ENCODE measurements at places on chromosomes 2 and 18.

DNA sequence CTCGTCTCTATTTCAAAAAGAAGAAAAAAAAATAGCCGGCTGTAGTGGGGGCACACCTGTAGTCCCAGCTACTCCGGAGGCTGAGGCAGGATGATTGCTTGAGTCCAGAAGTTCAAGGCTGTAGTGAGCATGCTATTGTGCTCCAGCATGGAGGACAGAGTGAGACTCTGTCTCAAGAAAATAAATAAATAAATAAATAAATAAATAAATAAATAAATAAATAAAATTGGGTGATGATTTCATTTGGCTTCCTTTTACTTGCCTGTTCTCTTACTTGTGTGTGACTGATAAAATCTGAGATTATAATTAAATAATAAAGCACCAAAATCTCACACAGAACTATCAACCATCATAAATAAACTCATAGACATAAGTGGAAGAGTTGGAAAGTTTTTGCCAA lies 657.8 kb downstream of the NRXN1 start:
- no peak for DNase-seq

GRCh38 chr2:102768892-102769291 lies 7.1 kb downstream of the TMEM182 start:
- DNase-seq = no peak

- no peak for DNase-seq
Observed at GRCh38 chr18:1483385-1483784, 578.7 kb downstream of the ADCYAP1 start.

GRCh38 chr18:54950221-54950620 lies 9.0 kb downstream of the CCDC68 start:
- DNase-seq = no peak

GRCh38 chr2:238698451-238699306 lies 149.2 kb upstream of the TWIST2 start:
- no peak for DNase-seq

GRCh38 chr18:68233018-68233417 lies 481.9 kb downstream of the TMX3 start:
- DNase-seq = no peak

GRCh38 chr18:13510594-13510993 lies 215.8 kb downstream of the FAM210A start:
- no peak for DNase-seq

GRCh38 chr2:43073401-43073825 lies 153.0 kb downstream of the ZFP36L2 start:
- DNase-seq = no peak

- DNase-seq = no peak
Observed at GRCh38 chr2:219886615-219887014, 259.2 kb downstream of the SLC4A3 start.

- DNase-seq = peak; percentile 86
Observed at GRCh38 chr18:67515942-67516538, 480 bp downstream of the DSEL start.

DNA sequence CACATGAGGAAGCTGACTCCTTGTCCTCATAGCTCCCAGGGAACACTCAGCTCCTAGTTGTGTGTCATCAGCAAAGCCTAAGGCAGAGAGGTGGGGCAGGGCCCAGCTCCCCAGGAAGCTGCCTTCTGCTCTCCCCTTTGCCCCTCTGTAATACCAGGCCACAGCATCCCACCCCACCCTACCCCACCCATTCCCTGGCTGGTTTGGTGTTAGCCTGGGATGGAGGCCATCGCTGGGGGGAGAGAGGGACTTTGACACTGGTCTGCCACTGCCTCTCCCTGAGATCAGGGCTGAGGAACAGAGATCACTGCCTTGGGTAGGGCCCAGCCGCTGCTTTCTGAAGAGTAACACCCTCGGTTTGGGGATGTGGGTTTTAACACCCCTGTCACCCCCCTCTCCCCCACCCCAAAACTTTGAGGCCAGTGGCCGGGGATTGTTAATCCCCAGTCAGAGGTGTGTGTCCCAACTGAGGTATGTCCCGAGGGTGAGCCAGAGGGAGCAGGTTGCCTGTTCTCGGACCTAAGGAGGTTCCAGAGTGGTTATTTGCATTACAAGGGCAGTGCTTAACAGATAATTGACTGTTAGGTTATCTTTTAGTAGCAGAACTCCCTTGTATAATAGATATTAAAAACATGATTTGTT lies 41.4 kb downstream of the TET3 start:
- no peak for DNase-seq

- no peak for DNase-seq
Observed at GRCh38 chr2:127090281-127091120, 16.5 kb downstream of the BIN1 start.

- no peak for DNase-seq
Observed at GRCh38 chr2:9099341-9099751, 95.9 kb upstream of the MBOAT2 start.

DNA sequence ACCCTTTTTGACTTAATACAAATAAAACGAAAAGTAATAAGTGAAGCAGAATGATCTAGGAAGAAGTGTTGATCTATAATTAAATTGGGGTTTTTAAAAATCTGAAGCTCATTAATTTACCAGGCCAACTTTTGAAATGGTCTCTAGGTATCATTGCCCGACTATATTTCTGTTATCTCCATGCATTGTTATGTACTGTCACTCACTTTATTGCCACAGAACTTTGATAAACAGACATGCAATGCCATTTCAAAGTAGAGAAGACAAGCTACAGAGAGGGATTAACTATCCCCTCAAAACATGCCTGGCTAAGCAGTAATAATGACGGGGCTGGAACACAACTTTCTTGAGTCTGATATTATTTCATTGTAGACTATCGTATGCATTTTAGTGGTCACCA lies 147.6 kb upstream of the ITGA4 start:
- DNase-seq = no peak

DNA sequence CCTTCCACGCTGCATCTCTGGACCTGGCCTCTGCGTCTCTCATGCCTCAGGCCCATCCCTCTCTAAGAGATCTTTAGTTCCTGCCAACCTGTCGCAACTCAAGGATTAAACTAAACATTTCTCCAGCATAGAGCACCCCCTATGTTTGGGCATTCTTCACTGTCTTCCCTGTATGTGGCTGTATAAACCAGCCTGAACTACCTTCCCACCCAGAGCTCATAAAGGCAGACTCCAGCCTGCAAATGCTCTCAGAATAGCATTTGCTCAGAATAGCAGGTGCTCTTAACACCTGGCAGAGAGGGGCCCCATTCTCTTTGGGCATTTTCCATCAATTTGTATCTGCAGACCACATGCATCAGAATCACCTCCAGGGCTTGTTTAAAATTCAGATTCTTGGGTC lies 83.4 kb downstream of the EHD3 start:
- no peak for DNase-seq

DNA sequence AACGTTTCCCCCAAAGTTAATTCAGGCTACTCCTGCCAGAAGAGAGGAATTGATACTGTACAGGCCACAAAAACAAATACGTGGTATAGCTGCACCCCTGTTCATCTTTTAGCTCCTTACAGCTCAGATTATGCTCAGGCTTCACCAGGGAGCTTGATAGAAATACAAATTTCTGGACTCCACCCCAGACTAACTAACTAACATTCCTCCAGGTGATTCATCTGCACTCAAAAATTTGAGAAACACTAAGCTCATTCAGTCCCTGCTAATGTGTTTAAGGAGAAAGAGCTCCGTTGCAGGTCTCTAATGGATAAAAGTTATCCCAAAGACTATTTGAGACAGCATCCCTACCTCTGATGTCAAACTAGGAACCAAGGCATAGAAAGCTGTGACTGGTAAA lies 36.8 kb upstream of the UNC80 start:
- no peak for DNase-seq

- DNase-seq = no peak
Observed at GRCh38 chr2:170218931-170219330, 41.0 kb downstream of the MYO3B start.

GRCh38 chr2:127118038-127118437 lies 11.1 kb upstream of the BIN1 start:
- no peak for DNase-seq

GRCh38 chr2:230758566-230759480 lies 46.2 kb downstream of the CAB39 start:
- peak; percentile 81 for DNase-seq

GRCh38 chr2:65380255-65380654 lies 52.1 kb downstream of the SPRED2 start:
- DNase-seq = peak; percentile 12

- no peak for DNase-seq
Observed at GRCh38 chr2:194319222-194319992, 1337.6 kb upstream of the SLC39A10 start.

DNA sequence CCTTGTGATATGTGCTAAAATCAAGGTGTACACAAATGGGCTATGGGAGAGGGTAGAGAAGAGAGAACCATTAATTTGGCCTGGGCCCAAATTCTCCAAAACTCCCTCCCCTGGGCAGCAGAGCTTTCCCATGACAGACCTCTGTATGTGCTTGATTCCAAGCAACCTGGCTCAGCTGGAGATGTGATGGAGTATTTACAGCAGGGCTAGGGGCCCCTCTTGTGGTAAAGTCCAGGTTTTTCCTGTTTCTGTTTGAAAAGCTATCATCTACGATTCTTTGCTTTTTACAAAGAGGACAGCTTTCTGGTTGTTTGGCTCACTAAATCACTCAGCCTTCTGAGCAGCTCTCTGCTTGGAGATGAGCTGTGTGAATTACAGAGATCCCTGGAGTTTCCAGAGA lies 40.3 kb downstream of the KCNS3 start:
- no peak for DNase-seq

GRCh38 chr2:2586931-2587330 lies 255.9 kb upstream of the MYT1L start:
- no peak for DNase-seq

GRCh38 chr2:127864877-127865276 lies 6.9 kb upstream of the POLR2D start:
- no peak for DNase-seq

DNA sequence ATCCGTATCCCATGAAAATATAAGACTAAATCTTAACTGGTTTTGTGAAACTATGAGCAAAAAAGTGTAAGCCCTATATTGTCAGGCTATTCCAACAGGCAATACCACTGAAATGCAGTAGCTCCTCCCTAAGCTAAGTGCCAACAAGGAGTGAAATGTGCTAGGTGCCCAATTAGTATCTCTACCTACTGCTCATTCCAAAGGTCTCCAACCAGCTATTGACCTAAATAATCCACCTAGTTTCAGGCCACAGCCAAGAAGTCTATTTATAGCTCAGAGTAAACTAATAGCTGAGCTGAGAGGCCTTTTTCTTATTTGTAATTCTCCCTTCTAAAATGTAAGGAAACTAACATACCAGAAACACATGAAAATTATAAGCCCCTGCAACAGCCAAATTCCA lies 482.2 kb downstream of the DCC start:
- no peak for DNase-seq

DNA sequence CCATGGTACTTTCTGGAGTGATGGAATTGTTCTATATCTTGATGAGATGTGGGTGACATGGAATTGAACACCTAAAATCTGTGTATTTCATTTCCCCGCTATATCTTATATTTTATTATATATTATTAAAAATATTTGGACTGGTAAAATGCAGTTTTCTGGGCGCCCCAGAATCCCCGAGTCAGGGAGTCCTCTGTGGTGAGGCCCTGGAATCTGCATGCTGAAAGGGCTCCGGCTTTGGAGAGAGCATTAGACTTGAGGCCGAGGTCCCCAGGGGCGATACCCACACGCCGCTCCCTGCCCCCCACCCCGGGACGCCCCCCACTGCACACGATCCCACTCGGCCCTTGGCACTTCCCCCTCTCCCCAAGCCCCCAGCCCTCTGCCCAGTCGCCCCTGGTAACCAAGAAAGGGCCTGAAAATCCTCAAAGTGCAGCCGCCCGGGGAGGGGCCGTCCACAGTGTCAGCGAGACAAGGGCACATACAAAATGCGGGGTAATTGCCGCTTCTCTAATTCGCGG lies 126.0 kb downstream of the ZFP36L2 start:
- DNase-seq = no peak

All from HCEC 1CT (cell line).